ENCODE measurements at places on chromosomes 1 and 21.

DNA sequence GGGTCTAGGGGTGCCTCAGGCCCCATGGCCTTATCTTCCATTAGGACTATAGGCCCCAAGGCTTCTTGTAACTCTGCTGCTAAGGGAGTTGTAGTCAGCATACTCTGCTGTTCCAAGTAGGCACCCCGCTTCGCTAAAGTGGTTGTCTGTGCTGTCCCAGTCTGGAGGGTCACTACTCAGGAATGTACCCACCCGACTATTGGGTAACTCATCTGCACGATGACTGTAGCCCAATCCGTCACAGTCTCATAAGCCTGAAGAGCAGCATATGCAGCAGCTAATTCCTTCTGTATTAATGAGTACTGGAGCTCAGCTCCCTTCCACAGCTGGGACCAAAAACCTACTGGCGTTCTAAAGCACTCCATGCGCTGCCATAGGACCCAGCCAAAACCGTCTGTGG, 111.0 kb downstream of the GDAP2 start:
- no peak for DNase-seq

- DNase-seq: no peak
Observed at GRCh38 chr1:31771891-31772668, 7.9 kb upstream of the ADGRB2 start.

- no peak for DNase-seq
Observed at GRCh38 chr1:194533641-194534040, 1347.2 kb upstream of the B3GALT2 start.

GRCh38 chr1:22241250-22241649, 98.4 kb upstream of the WNT4 start:
- DNase-seq: no peak

DNA sequence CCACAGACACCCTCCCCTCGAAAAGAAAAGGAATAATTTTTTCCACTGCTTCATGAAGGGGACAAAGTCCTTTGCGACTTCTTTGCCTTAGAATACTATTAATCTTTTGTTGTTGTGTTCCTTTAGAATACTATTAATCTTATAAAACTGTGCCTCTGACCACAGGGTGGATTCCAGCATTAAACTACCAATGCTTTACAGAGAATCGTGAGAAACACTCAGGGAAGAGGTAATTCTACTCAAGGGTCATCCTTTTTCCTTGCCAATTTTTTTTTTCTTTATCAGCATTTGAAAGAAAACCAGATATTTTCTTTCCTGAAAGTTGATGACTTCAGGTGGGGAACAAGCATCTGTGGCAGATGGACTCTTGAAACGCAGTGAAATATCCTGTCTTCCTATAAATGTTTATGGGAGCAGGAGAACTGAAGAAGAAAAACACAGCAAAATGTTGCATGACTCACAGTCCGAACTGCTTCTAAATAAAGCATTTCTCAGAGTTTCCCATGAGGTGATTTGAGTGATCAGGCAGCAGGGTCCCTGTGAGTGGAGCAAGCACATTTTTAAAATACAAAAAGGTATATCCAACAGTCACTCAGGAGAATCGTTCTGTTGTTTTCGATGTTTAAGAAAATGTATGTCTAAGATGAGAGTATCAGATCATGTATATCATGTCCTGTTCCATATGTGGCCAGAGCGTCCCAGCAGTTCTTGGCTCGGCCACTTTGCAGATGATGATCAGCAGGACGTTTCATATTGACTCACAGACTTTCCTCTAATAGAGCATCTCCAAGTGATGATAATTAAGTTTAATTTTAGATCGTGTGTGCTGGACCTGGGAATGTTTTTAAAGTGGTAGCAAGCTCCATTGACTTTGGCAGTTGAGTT, 154.2 kb upstream of the RUNX1 start:
- DNase-seq: no peak

DNA sequence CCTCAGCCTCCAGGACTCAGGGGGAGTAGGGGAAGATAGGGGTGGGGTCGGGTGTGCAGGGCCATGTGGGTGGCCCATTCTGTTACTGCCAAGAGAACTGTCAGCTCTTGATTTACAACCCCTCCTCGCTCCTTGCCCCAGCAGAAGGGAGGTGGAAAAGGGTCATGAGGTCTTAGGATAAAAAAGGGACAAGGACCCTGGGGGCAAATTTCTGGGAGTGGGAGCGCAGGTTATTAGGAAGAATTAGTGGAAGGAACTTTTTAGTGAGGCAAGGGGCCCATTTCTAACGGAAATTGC, 812 bp downstream of the FAM110D start:
- DNase-seq: no peak

DNA sequence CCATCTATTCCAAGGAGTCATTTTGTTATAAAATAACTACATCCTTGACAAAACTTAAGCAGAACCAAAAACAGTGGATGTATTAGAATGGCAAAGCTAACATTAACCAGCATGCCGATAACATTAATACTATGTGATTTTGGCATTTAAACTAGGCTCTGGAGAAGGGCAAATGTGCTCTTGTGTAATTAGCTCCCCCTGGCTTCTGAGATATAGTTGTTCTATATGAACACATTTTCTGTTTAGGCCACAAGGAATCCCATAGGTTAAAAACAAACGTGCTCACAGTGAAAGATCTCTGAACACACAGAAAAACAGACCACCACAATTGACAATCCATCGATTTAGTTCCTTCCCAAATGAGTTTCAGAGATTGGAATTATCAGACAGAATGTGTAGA, 57.4 kb upstream of the TARS2 start:
- DNase-seq: no peak

- DNase-seq: no peak
Observed at GRCh38 chr1:208206092-208206698, 38.0 kb downstream of the PLXNA2 start.

- no peak for DNase-seq
Observed at GRCh38 chr1:235911300-235911662, 44.6 kb upstream of the LYST start.

DNA sequence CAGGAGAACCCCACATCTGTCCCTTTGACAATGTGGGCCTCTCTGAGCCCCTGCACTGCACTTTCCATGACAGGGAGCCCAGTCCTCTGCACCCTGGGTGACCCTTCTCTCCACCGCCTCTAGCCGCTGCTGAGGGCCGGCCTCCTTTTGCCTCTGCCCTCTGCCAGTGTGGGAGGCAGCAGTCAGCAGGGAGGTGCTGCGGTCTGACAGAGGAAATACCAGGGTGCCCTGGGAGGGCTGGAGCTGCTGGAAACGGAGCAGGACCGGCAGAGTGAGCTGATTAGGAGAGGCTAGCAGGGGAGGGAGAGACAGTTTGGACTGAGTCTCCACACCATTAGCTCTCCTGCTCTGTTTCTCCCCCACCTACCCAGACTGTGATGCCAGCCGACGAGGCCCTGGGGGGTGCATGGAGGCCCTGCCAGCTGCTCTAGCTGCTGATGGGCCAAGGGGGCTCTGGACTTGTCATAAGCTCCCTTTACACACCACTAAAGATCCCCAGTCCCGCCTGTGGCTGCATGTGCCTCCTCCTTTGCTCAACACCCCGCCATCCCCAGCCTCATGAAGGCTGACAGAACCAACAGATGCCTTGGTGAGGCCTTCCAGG, 171.1 kb upstream of the KLHDC7A start:
- DNase-seq: no peak
